ENCODE measurements at places on chromosomes 4 and X. TPM values are rescaled to one million over a fixed set of nuclear protein-coding genes. Genes with fewer than 3 reads are reported as not detected.
A peak's percentile ranks its signal among the peaks of the same experiment; 100 is the strongest.

GRCh38 chr4:85751866-85752265 is 276.9 kb downstream of the ARHGAP24 start:
- H3K4me3 ChIP-seq, result no peak overlapping the region
- no peak overlapping the region for H3K27ac ChIP-seq
- no peaks in the 10 kb centered on the region for H3K27me3 ChIP-seq

DKK2 gene
- total RNA-seq, result 0.56 TPM

CT45A2 gene
- not detected for total RNA-seq

GRCh38 chrX:16140983-16141382 is 17.6 kb downstream of the GRPR start:
- no peaks in the 10 kb centered on the region for H3K36me3 ChIP-seq
- H3K27me3 ChIP-seq, result no peaks in the 10 kb centered on the region
- DNase-seq, result no peak
- H3K4me3 ChIP-seq, result no peak overlapping the region
- no peak overlapping the region for H3K27ac ChIP-seq

IL1RAPL2 gene
- not detected for total RNA-seq

STK26 gene
- 19.2 TPM for total RNA-seq

GRCh38 chr4:184383497-184384055 is 90.8 kb downstream of the IRF2 start:
- H3K27ac ChIP-seq, result peak overlapping the region; percentile 92
- no peaks in the 10 kb centered on the region for H3K27me3 ChIP-seq
- peaks cover 28% of the 10 kb centered on the region for H3K4me1 ChIP-seq
- peaks cover 4% of the 10 kb centered on the region for H3K36me3 ChIP-seq

- no peak overlapping the region for H3K27ac ChIP-seq
- DNase-seq, result no peak
- H3K4me3 ChIP-seq, result no peak overlapping the region
Observed at GRCh38 chr4:133802359-133803140, 399.0 kb downstream of the PABPC4L start.

GRCh38 chrX:13026877-13027652 is 17.4 kb downstream of the FAM9C start:
- DNase-seq, result no peak
- H3K4me1 ChIP-seq, result no peaks in the 10 kb centered on the region
- H3K27ac ChIP-seq, result no peak overlapping the region
- H3K4me3 ChIP-seq, result no peak overlapping the region

DNA sequence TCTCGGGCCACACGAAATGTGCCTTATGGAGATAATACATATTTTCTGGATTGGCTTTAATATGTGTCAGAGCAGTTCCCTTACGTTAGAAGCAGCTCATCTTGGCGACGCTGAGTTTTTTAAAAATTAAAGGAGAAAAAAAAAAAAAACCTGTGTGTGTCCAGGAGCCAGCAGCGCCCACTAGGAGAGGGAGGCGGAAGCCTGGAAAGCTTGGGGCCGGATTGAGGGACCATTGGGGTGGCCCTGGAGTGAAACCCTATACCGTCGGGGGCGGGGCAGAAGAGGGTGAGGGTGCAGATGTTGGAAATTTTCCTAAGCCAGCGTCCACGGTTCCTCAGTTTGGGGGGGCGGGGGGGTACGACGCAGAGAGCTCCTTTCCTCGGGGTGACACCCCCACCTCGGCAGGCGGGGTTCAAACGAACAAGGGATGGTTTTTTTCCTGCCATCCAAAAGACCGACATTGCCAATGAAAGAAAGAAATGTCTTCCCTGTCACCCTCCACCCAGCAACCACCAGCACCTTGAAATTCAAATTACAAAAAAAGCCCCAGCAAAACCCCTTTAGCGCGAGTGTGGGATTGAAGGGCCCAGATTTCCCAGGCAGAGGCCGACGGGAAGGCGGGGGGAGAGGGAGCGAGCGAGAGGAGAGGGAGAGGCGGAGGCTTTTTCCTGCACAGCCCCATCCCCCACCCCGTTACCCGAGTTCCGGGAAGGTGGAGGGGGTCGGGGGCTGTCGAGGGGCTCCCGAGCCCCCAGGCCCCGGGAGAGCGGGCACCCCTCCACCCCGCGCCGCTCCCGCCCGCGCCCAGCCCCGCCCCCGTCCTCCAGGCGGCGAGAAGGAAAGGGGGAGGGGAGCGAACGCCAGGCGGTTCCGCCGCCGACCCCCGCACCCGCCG is 859 bp downstream of the SMARCA1 start:
- peaks cover 6% of the 10 kb centered on the region for H3K27me3 ChIP-seq
- DNase-seq, result peak; percentile 37
- no peaks in the 10 kb centered on the region for H3K36me3 ChIP-seq
- H3K4me3 ChIP-seq, result peak overlapping the region; percentile 54

- no peaks in the 10 kb centered on the region for H3K27me3 ChIP-seq
- H3K27ac ChIP-seq, result no peak overlapping the region
- no peaks in the 10 kb centered on the region for H3K4me1 ChIP-seq
- no peaks in the 10 kb centered on the region for H3K36me3 ChIP-seq
- H3K4me3 ChIP-seq, result no peak overlapping the region
- DNase-seq, result no peak
Observed at GRCh38 chr4:153514688-153515426, 48.7 kb downstream of the TMEM131L start.

MAGEE2 gene
- total RNA-seq, result 0.21 TPM

ERVMER34-1 gene
- total RNA-seq, result 1.1 TPM

GRCh38 chr4:118718511-118719170 is 33.4 kb downstream of the METTL14 start:
- no peak overlapping the region for H3K27ac ChIP-seq
- H3K4me1 ChIP-seq, result no peaks in the 10 kb centered on the region
- no peak overlapping the region for H3K4me3 ChIP-seq
- H3K36me3 ChIP-seq, result no peaks in the 10 kb centered on the region

REELD1 gene
- 0.22 TPM for total RNA-seq

GPR50 gene
- not detected for total RNA-seq

- no peaks in the 10 kb centered on the region for H3K27me3 ChIP-seq
- no peak overlapping the region for H3K27ac ChIP-seq
- H3K4me1 ChIP-seq, result no peaks in the 10 kb centered on the region
Observed at GRCh38 chrX:77961063-77961462, 8.4 kb downstream of the PGAM4 start.

HTRA3 gene
- 1.3 TPM for total RNA-seq
